ENCODE measurements at places on chromosomes 6 and 20.
A peak's percentile ranks its signal among the peaks of the same experiment; 100 is the strongest.

DNA sequence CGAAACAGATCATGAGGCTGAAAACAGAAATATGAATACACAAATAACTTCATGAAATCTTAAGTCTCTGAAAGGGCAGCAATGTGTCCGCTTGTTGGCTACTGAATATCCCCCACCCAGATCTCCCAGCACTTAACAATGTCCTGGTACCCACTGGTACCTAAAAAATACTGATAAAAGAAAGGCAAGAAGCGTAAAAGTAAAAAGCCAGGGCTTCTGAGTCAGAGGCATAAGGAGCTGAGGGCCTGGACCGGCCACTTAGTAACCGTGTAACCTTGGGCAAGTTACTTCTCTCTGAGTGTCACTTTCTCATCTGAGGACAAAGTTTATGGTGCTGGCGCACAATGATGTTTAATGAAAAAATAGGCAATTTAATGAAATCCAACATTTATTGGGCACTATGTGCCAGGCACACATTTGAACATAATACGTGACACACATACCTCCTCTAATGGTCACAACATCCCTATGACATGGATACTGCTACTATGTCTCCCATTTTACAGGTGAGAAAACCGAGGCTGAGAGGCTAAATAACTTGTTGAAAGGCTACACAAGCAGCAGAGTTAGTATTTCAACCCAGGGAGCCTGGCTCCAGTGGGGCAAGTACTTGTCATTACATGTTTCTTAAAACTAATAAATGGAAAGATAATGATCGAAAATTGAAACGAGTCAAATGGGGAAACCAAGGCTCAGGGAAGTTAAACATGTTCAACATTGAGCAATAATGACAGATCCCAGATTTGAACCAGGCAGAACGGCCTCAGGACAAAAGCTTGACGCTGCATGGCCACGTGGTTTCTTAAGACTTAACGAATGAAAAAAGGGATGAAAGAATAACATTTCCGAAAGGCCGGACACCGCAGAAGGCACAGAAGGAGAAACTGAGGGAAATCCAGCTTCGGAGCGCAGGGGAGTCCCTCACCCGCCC, 828 bp downstream of the TP53RK start:
- no peak for DNase-seq

DNA sequence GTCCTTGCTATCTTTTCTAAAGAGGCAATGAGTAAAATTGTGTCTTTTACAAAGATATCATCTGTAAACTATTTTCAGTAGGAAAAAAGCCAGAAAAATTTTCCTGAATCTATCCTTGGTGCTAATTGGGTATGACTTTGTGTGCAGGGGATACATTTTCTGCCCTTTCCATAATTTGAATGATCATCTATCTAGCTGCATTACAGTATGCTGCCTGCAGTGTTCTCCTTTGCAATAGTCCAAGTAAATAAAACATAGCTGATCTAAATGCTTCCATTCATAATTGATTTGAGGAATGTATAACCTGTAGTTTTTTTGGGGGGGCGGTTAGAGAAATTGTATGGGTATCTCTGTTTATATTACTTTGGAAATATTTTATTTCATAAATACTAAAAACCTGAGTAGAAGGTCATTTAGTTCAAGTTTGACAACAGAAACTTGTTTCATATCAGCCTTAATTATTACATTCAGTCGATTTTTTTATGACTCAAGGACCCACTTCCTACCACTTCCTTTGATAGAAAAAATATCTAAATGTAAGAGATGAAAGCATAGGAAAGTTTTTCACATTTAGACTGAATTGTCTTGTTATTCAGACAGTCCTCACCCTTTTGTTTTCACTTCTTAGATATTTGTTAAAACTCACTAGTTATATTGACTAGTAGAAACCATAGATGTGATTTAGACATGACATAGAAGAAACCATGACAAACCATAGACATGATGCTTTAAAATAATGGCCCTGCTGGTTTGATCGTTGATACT, 75.3 kb downstream of the AIG1 start:
- no peak for DNase-seq

DNA sequence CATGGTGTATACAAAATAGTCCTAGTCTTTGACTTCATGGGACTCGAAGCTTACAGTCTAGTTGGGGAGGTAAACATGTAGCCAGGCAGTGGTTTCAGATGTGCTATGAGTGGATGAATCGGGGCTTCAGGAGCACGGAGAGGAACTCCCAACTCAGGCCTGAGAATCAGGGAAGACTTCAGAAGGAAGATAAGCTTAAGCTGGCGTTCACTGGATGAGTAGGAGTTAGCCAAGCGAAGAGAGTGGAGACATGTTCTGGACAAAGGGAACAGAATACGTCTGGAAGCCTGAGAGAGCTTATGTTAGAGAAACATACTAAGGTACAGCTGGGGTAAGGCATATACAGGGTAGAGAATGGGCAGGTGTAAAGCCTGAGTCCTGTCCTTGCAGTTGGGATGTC, 8.8 kb downstream of the CARMIL1 start:
- DNase-seq, result no peak

DNA sequence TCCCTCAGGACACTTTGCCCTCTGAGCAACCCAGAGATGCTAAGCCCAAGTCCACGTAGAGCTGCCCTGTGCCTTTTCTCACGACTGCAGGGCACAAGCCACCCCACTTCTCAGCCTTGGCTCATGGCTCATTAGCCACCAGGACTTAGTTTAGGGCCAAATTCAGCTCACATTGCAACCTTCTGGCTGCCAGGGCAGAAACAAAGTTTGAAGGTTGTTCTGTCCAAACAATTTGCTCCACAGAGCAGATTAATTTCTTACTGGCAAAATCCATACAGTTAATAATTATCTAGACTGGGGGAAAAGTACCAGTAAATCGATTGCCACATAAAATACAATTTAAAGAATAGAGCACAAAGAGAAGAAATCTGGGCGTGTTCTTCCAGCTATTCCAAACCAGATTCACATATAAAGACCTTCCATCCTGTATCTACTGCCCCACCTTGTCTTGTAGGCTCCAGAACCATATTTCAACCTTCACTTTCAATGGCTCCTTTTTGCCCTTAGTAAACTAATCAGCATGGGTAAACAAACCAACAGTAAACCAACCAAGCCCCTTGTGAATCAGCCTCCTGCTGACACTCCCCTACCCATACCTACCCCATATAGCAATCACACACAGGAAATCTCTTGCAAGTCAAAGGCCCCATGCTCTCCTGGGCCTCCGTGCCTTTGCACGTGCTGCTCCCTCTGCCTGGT, 101.9 kb downstream of the QRSL1 start:
- no peak for DNase-seq

DNA sequence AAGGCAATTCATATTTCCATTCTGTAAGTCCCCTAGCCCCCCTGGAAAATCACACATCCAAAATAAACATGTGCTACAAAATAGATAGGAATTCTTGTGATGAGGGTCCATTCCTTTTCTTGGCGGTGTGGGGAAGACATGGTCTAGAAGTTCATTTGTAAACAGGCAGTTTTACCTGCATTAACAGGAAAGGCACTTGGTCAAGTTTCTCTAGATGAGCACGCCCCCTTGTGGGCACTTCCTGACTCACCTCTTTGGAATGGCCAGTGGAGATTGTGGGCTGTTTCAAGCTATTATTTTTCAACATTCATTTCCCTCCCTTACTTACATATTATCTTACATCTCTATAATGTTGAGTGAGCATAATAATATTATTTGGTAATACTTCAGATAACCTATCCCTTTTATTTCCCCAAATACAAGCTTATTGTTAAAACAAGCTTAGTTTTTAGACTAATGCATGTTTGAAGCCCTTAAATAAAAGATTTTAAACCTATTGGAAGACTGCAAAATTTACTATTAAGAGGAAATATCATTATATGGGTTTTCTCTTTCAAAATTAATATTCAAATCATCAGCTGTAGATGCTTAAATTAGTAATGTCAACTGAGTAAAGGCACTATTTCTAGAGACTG, 92.1 kb downstream of the TASP1 start:
- DNase-seq, result no peak

DNA sequence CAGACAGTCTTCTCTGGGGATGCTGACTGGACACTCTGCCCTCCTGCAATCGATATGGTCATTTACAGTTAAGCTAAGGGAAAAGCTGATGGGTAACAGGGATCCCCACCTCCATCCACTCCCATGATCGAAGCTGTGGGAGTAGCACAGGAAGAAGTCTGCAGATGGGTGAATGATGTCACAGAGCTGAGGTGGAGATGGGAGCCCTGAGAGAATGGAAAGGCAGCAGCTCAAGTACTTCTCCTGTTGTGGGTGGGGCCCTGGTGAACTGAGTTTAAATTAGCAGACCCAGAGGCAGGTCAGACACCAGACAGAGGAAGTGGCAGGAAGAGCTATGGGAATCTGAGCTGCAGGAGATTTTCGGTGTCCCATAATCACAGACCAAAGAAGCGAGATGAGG, 29.0 kb downstream of the HDGFL1 start:
- DNase-seq, result no peak

DNA sequence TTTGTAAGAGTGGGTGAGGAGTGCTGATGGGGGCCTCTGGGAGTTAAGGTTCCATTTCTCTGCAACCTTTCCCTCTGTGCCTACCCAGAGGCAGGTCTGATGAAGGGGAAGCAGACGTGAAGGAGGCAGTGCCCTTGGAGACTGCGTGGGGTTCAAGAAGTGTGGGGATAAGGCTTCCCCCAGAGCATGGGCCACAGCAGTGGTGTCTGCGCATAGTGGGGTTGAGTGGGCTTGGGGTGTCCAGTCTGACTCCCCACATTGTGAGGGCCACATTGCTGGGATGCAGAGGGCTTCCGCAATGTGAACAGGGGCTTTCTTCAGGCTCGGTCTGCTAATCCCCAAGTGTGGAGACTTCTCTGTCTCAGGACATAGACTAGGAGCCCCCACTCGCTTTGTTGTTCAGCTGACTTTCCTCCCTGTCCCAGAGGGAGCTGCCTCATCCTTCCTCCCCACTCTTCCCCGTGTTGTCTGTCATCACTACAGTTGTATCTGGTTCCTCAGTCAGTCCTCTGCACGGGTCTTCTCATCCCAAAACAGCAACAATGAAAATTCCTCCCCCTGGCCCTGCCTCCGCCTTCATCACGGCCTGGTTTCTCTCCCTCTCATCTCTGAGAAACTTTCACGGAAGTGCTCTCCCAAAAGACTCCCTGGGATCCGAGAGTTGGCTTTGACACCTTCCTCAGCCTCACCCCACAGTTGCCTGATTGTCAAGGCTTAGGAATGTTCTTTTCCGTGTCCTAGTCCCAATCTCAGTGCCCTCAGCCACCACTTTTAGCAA, 2.8 kb downstream of the EBF4 start:
- DNase-seq, result no peak

GRCh38 chr20:50611128-50611810, 80.1 kb downstream of the RIPOR3 start:
- DNase-seq, result no peak

GRCh38 chr6:35415065-35415891, 36.9 kb upstream of the FANCE start:
- peak; percentile 78 for DNase-seq

GRCh38 chr20:45064812-45065211, 36.1 kb downstream of the KCNS1 start:
- no peak for DNase-seq

GRCh38 chr20:44454306-44454963, 21.2 kb upstream of the TTPAL start:
- no peak for DNase-seq

DNA sequence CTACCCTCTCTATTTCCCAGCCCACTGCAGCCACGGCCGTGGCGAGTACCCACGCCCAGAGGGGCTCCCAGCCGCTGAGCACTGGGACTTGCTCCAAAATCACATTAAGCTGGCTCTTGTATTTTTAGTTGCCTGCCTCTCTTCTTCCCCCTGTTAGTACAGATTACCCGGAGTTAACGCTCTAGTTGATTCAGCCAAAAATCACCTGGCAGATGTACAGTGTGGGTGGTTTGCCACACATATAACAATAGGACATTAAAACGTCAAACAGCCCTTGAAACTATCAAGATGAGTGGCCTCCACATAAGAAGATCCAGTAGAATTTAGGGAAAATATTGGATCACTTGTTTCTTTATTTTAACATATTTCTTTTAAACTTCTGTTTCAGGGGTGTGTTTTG, 268.8 kb upstream of the PRDM1 start:
- DNase-seq, result no peak

DNA sequence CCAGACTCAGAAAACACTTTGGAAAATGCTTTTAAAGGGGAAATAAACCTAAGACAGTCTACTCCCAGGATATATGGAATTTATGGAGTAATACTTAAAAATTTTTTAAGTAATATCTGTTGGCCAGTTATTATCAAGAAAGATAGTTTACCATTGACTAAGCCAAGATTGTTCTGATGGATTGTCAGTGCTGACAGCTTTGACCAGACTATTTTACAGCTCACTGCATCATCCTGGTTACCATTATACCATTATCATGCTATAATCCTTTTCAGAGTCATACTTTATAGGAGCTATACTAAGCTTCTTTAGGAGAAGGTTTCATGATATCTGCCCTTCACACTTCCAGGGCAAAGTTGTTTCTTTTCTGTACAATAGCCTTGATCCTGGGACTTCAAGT, 16.5 kb downstream of the GTF2H5 start:
- no peak for DNase-seq

GRCh38 chr20:57791966-57792365, 82.2 kb upstream of the PMEPA1 start:
- no peak for DNase-seq

- no peak for DNase-seq
Observed at GRCh38 chr6:149268768-149269167, 48.7 kb upstream of the TAB2 start.

DNA sequence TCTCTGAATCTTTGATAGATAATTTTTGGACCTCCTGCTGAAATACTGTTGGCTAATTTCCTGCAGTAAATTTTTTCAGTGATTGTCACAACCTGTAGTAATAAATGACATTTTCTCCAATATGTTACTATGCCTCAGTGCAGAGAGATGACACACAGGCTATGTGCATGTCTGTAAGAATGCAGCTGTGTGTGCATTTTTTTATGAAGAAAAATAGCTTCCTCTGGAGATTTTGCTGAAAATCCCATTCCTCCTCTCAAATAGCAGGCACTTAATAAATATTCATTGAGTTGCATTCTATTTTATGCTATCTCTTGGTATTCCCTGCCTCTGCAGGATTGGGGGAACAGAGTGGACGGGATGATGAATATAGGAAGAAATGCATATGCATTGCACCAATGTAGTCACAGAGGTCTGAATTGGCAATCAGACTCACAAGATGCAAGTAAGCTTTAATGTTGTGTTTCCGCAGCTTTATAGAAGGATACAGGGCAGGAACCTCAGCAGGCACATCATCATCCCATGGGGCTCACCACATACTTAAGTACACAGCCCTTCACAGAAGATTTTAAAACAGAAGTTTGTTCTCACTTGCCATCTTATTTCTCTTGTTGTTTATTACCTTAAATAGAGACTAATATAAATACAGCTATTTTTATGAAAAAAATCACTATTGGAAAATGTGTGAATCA, 474.7 kb downstream of the EPM2A start:
- no peak for DNase-seq

GRCh38 chr20:19457611-19458010, 245.2 kb downstream of the SLC24A3 start:
- no peak for DNase-seq

GRCh38 chr20:36152261-36152660, 2.3 kb upstream of the EPB41L1 start:
- peak; percentile 21 for DNase-seq
